Esophagus (tissue), 2 donors: ENCODE measurements at places on chromosomes 7 and 10. TPM values are rescaled to one million over a fixed set of nuclear protein-coding genes. Genes with fewer than 3 reads are reported as not detected.

Gene VGF
- not detected for polyA plus RNA-seq

Gene PLXDC2
- polyA plus RNA-seq: 13.0 TPM

Gene TSPAN14
- polyA plus RNA-seq: 63.2 TPM

Gene LMBR1
- polyA plus RNA-seq: 4.4 TPM

Gene VPS37D
- 0.45 TPM for polyA plus RNA-seq

Gene TMEM178B
- 0.26 TPM for polyA plus RNA-seq

Gene AKR1E2
- polyA plus RNA-seq: 1.1 TPM

Gene TMEM184A
- 80.2 TPM for polyA plus RNA-seq

Gene PALD1
- 2.1 TPM for polyA plus RNA-seq

Gene TAS2R5
- polyA plus RNA-seq: 1.0 TPM

Gene SLF2
- polyA plus RNA-seq: 9.4 TPM

Gene FAM13C
- 2.7 TPM for polyA plus RNA-seq

Gene ZNF853
- 1.2 TPM for polyA plus RNA-seq

Gene IL6
- 0.22 TPM for polyA plus RNA-seq

Gene PDE1C
- 2.2 TPM for polyA plus RNA-seq

Gene SMARCD3
- polyA plus RNA-seq: 7.5 TPM

Gene CYP3A4
- 0.20 TPM for polyA plus RNA-seq

Gene NRCAM
- 0.96 TPM for polyA plus RNA-seq

Gene KAZALD1
- polyA plus RNA-seq: 0.81 TPM

Gene TRIM50
- 0.02 TPM for polyA plus RNA-seq

Gene IFIT3
- polyA plus RNA-seq: 1.4 TPM

Gene GPR26
- polyA plus RNA-seq: not detected

Gene CPEB3
- polyA plus RNA-seq: 2.3 TPM

Gene PRKG1
- 0.84 TPM for polyA plus RNA-seq

Gene DUSP5
- polyA plus RNA-seq: 33.8 TPM

Gene PTF1A
- not detected for polyA plus RNA-seq
